Astrocyte of the hippocampus (primary cell): ENCODE measurements at places on chromosomes 16 and 17.

DNA sequence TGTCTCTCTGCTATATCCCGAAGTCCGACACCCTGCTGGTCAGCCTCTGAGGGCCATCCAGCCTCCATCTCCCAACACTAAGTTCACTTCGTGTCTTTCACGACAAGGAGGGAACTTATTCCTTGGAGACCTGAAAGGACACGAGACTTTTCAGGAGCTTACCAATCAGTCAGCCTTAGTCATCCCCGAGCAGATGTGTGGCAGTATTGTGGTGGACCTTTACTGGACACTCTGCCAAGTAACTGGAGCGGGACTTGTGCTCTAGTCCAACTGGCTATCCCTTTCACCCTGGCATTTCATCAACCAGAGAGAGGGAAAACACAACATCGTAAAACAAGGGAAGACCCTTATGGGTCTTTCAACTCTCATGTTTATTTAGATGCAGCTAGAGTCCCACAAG lies 87.1 kb downstream of the EMP2 start:
- DNase-seq, result no peak

DNA sequence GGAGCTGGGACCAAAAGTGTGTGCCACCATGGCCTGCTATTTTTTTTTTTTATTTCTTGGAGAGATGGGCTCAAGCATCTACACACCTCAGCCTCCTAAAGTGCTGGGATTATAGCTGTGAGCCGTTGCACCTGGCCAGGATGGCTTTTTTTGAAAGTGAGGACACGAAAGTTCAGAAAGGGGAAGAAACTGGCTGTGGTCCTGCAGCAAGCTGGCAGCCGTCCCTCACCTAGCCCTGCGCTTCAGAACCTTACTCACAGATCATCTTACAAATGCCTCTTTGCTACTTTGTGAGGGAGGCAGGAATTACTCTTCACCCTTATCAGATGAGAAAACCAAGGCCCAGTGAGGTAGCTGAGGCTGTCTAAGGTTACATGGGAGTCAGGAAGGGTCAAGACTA lies 4.5 kb upstream of the PPY start:
- DNase-seq, result no peak

GRCh38 chr17:74860229-74860871 lies 665 bp upstream of the GRIN2C start:
- DNase-seq, result peak; percentile 16

DNA sequence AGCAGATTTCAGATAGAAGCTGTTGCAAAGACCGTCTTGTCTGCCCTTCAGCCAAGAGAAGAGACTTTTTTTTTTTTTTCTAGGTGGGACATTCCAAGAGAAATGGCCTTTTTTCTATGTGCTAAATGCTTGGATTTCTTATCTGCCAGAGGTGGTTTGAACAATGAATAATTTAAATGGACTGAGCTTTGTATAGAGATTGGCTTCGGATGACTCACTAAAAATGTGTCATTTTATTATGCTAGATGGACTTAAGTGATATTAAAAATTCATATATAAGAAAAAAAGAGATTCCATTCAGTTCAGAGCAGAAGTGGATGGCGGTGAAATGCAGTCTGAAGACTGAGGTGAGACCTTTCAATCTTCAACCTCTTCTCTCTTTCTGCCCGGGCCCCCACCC lies 58.4 kb downstream of the MEAK7 start:
- DNase-seq, result no peak

DNA sequence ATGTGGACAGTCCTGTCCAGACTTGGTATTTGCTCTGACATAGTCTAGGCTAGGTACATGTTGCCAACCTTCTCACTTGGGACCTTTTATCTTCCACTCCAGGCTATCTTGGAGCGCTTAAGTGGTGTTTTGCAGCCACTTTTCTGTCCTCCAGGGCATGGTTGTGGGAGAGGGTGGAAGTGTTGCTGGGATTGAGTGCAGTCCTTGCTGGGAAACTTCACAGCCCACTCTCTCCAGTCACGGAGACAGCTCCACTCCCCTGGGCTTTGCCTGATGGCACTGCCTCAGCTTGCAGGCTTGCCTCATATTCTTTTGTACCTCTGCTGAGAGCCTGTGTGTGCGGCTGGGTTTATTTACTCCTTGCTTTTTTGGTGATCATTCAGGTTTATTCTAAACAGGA lies 17.4 kb downstream of the RPA1 start:
- no peak for DNase-seq

DNA sequence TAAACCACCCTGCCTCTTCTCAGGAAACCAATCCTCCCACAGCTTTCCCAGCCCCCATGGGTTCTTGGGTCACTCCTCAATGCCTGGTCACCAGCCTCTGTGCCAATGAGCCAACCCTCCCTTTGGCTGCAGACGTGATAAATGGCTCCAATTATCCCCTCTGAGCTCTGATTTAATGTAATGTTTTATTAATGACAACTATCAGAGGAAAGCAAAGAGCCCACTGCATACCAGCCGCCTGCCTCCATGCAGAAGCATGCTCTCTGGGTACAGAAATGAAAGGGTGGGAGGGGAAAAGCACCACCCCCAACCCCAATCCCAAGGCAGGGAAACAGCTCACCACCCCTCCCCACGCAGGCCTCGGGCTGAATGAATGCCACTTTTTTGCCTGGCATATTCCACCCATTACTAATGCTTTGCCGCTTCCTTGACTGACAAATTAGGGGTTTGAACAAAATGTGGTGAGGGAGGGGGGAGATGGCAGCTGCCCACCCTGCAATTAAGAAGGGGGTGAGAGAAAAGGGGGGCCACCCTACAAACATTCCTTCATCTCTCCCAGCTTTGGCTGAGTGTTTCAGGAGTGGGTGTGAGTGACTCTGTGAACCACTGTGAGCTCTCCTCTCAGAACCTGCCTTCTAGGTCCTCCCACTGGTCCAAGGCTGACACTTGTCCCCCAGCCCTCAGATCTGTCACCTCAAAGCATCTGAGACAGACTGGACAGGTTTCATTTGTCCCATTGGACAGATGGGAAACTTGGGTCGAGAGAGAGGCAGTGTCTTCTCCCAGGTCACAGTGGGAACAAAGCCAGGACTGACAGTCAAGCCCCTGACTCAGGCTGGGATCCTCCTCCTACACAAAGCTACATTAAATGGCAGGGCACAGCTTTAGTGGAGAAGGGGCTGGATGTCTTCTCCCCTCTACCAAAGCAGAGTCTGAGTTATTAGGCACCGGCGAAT lies 161.5 kb downstream of the TMEM132E start:
- DNase-seq, result peak; percentile 28

DNA sequence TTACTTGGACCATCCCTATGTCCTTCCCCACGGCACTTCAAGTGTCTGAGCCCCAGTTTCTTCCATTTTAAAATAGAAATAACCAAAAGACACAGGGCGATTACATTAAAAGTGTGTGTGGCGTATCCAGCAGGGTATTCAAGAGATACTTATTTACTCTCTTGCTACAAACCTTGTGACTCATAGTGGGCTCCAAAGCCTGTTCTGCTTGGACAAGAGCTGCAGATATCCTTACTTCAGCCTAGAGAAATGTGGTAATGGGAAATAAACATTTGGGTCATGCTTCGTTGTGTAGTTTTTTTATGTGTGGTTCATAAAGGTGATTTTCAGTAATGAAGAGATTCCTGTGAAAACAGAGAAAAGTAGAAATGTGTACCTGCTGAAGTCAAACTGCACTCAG lies 288.9 kb upstream of the CDH11 start:
- DNase-seq, result peak; percentile 20

GRCh38 chr17:72136692-72137091 lies 15.9 kb downstream of the SOX9 start:
- DNase-seq, result peak; percentile 57

- DNase-seq, result no peak
These were observed 32.7 kb upstream of the ICAM2 start for GRCh38 chr17:64053101-64053500.

GRCh38 chr16:53282975-53283946 lies 151.0 kb upstream of the RBL2 start:
- DNase-seq, result peak; percentile 59

- DNase-seq, result peak; percentile 43
These were observed 4.6 kb downstream of the METTL9 start for GRCh38 chr16:21603928-21604327.

- DNase-seq, result no peak
These were observed 52.7 kb upstream of the AKAP1 start for GRCh38 chr17:57032343-57032742.

GRCh38 chr16:85484347-85485300 lies 128.5 kb upstream of the GSE1 start:
- DNase-seq, result no peak

DNA sequence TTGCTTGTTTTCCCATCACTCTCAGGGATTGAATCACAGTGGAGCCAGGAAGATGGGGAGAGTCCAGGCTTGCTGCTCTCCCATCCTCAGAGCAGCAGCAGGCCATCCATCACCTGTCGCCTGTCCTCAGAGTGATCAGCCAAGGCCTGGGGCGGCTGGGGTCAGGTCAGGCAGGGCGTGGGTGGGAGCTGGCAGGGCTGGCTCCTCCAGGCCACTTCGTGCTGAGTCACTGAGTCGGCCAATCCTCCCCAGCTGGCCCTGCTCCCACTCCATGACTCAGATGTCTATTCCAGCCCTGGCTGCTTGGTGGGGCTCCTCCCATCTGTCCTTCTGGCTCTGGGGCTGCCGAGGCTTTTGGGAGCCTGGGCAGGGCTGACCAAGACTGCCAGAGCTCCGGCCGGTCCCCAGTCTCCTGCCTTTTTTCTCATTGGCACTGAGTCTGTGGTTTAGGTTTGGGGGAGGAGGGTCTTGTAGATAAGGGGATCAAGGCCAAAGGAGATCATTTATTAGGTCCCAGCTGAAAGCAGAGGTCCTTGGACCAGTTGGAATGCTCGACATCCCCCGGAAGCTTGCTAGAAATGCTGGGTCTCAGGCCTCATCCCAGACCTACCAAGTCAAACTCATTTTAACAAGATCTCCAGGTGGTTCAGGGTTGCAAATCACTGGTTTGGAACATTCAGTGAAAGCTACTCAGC lies 72.7 kb downstream of the ABCC1 start:
- peak; percentile 98 for DNase-seq
